ENCODE measurements at places on chromosomes 16 and 17.

GRCh38 chr16:55526441-55526840 lies 17.6 kb downstream of the LPCAT2 start:
- DNase-seq: no peak

- DNase-seq: no peak
Measured at GRCh38 chr16:19446886-19447285, 29.2 kb downstream of the TMC5 start.

DNA sequence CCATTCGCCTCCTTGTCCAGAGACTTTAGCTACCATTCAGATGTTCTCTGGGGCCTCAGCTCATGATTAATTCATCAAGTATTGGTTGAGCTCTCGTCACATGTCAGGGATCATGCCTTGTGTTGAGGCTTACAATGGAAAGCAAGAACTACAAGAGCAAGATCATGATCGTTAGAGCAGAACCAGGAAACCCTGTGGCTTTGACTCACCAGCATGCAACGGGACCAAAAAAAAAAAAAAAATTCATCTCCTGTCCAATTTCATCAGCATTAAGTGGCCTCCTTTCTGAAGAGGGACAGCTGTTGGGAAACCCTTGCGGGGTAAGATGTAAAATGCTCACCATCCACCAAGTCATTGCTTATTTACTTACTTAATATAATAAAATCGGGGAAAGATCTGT lies 12.1 kb upstream of the USP10 start:
- no peak for DNase-seq

DNA sequence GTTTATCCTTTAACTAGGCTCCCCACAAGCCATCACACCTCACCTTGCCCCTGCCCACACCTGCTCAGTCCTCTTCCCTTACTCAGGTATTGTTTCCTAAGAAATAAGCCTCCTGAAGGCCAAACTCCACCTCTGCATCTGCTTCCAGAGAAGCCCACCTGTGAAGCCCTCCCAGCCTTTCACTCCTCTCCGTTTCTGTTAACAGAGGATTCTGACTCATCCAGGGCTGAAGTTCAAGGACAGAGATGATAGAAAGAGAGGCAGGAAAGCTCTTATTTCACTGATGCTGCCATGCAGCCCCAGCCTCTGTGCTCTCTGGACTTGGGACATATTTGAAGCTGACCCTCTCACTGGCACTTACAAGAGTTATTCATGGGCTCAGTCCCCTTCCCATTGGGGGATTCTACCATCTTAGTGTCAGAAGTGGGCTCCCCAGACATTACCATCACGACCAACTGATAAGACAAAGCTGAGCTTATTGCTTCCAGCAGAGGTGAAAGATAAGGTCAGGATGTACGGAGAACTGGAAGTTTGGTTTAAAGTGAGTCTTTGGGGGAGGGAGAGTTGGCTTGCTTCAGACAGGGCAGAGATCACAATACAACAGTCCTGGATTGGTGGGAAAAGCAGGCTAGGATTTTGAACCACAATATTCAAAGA lies 35.3 kb upstream of the XYLT2 start:
- no peak for DNase-seq

DNA sequence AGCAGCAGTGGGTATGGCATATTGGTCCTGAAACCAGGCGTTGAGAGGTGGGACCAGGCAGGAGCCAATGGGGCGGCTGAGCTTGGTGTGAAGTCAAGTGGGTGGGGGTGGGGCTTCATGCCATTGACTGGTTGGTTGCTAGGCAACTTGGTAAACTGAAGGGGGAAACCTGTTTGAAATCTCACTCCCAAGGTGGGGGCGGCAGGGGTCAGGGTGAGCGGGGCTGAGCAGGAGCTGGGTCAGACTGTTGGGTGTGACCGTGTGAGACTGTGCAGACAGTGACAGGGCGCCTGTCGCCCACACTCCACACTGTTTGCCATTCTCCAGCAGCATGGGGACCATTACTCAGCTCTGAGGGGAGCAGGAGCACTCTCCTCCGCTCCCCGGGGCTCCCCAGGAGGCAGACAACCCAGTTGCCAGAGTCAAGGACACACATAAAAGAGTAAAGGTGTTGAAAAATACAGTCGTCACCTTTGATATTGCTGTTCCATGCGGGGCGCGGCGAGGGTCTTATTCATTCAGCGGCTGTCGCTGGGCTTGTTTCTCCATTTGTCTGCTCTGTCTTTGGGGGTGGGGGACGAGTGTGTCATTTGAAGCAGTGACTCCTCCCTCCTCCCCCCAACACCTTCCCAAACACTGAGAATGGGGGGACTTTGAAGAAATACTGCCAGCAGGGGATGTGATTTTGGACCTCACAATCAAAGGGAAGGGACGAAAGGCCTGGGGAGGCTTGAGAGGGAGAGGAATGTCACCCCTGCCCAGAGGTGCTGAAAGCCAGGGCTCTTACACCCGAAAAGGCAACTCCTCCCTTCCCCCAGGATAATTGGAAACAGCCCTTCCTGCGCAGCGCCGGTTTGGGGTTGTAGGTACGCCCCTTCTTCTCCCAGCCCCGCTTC lies 1.2 kb upstream of the EFNB3 start:
- peak; percentile 78 for DNase-seq

- DNase-seq: no peak
Measured at GRCh38 chr16:84940670-84941551, 70.4 kb downstream of the ZDHHC7 start.

DNA sequence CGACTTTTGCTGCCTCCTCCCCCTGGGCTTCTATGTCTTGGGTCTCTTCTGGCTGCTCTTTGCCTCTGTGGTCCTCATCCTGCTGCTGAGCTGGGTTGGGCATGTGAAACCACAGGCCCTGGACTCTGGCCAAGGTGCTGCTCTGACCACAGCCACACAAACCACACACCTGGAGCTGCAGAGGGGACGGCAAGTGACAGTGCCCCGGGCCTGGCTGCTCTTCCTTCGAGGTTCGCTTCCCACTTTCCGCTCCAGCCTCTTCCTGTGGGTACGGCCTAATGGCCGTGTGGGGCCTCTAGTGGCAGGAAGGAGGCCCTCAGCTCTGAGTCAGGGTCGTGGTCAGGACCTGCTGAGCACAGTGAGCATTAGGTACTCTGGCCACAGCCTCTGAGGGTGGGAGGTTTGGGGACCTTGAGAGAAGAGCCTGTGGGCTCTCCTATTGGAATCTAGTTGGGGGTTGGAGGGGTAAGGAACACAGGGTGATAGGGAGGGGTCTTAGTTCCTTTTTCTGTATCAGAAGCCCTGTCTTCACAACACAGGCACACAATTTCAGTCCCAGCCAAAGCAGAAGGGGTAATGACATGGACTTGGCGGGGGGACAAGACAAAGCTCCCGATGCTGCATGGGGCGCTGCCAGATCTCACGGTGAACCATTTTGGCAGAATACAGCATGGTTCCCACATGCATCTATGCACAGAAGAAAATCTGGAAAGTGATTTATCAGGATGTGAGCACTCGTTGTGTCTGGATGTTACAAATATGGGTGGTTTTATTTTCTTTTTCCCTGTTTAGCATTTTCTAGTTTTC lies 2.3 kb downstream of the GP1BA start:
- no peak for DNase-seq

GRCh38 chr17:51029142-51029541 lies 91.5 kb downstream of the SPAG9 start:
- no peak for DNase-seq

DNA sequence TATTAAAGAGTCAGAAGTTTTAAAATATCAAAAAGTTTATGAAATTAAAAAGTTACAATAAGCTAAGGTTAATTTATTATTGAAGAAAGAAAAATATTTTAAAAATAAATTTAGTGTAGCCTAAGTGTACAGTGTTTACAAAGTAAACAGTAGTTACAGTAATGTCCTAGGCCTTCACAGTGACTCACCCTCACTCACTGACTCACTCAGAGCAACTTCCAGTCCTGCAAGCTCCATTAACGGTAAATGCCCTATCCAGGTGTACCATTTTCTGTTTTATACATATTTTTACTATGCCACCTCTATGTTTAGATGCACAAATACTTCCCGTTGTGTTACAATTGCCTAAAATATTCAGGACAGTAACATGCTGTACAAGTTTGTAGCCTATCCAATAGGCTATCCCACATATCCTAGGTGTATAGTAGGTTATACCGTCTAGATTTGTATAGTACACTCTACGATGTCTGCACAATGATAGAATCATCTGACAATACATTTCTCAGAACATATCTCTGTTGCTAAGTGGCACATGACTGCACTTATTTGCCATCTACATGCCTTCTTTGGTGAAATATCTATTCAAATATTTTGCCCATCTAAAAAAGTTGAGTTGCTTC lies 67.2 kb upstream of the WSB1 start:
- DNase-seq: no peak

DNA sequence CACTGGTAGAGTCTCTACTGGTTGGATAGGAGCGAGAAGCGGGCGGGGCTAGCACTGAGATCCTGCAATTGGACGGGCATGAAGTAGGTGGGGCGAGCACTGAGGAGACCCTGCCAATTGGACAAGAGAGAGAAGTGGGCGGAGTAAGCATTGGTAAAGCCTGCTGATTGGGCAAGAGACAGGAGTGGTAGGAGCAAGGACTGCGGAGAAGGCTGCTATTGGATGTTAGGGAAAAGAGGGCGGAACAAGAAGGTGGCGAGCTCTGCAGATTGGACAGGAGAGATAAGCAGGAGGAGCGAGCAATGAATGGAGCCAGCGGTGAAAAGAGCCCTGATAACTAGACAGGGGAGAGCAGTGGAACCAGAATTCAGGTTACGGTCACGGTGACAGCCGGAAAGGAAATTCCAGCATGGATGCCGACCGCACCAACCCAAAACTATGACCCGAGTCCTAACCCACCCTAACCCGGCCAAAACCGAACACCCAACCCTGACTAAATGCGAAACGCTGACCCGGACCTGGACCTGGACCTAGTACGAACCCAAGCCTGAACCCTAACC lies 4.8 kb downstream of the SCGB1C2 start:
- DNase-seq: peak; percentile 36
